Omental fat pad (tissue), 4 donors: ENCODE measurements at places on chromosomes 7 and 10. TPM values are rescaled to one million over a fixed set of nuclear protein-coding genes. Genes with fewer than 3 reads are reported as not detected.

DNA sequence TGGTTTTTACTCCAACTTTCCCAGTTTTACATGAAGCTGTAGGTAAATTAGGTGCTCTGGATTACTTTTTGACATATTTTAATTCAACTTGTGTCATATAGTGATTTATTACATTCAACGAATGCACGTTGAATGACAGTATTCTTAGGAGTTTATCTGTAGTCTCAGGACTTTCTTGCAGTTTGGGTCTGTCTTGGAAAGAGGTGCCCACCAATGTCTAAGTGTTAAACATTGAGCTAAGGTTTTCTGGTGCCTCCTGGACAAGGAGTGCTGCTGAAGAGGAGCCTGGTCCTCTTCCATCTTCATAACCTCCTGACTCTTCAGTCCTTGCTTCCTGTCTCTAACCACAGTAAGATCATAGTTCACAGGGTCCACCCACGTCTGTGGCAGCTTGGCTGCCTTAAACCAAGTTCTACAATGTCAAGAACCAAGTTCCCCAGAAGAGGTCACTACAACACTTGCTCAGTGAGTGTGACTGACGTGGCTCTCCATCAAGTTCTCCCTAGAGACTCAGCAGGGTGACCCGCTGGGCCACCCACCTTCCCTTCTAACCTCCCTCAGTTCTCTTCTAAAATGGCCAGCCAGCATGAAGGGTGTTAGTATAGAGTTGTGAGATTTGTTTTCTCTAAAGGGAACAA, 6.1 kb downstream of the NPY start:
- no peak for DNase-seq

DNA sequence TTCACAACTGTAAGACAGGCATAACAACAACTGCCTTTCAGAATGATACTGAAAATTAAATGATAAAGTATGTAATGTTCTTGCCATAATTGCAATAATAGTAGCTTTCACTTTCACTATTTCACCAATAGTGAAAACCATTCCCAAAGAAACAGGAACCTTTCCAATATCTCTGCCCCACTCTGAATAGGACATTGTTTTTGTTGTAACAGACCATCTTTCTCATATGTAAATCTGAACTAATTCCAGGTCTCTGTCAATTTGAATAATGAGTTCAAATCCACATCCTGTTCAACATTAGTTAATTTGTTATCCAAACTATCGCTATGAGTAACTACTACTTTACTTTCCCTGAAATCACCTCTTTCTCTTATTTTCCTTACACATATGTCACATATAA, 148.0 kb downstream of the LRRN3 start:
- no peak for DNase-seq

GRCh38 chr10:126654579-126654978, 15.9 kb downstream of the C10orf90 start:
- no peak for DNase-seq

GRCh38 chr7:6291531-6291930, 19.1 kb upstream of the CYTH3 start:
- DNase-seq, result no peak

TFEC gene
- 8.8 TPM for total RNA-seq

SFR1 gene
- 7.0 TPM for total RNA-seq

DNA sequence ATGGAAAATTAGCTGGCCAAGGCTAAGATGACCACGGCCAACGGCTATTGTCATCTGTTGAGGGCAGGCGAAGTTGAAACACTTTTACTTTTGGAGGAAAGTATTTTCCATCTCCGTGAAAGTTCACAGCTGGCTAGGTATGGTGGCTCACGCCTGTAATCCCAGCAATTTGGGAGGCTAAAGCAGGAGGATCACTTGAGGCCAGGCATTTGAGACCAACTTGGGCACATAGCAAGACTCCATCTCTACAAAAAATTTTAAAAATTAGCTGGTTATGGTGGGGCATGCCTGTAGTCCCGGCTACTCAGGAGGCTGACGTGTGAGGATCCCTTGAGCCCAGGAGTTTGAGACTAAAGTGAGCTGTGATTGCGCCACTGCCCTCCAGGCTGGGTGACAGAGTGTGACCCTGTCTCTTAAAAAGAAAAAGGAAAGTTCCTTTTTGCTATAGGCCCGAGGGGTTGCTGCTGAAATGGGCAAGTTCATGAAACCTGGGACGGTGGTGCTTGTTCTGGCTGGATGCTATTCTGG, 85.5 kb upstream of the MKLN1 start:
- no peak for DNase-seq

GRCh38 chr10:43110338-43111071, 27.7 kb upstream of the CSGALNACT2 start:
- no peak for DNase-seq

NKX1-2 gene
- not detected for total RNA-seq

GRCh38 chr10:29702273-29703164, 67.7 kb upstream of the SVIL start:
- DNase-seq, result no peak

CFAP70 gene
- 2.0 TPM for total RNA-seq

- DNase-seq, result no peak
Measured at GRCh38 chr7:10940704-10941355, 32.8 kb upstream of the PHF14 start.

TAF5 gene
- total RNA-seq, result 5.0 TPM

- no peak for DNase-seq
Measured at GRCh38 chr7:378041-378420, 88.1 kb downstream of the FOXL3 start.

GRCh38 chr7:70405241-70405640, 726.7 kb upstream of the GALNT17 start:
- DNase-seq, result no peak

DNA sequence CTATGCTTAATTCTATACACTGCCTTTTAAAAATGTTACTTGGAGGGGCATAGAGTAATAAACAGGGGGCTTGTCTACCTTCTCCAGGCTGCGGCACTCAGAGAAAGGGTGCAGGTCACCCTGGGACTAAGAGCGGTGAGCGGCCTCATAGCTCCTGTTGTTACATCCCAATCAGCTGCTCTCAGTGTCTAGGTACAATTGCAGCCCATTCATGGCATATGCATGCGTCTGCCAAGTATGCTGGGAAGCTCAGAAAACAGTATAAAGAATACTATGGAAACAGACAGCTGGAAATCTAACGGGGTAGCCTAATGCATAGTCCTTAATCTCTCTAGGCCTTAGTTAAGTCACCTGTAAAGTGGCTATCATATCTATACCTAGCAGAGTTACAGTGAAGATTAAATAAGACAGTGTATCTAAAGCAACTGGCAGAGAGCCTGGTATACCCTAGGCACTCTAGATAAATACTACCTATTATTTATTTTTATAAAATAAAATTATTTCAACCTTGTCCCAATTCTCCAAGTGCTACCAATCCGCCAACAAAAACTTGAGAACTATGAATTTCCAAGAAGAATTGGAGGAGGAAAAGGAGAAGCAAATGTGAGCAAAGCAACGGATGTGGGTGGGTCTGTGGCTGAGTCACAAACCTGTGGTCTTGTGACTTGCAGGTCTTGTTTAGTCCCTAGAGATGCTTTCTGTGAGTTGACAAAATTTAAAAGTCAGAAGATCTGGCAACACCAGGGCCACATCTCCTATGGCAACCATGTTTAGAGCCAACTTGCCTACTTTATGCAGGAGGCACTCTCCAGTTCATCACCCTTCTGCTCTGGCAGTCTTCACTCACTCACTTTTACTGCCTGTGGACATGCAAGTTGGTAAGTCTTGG, 183.0 kb downstream of the RAPGEF5 start:
- no peak for DNase-seq
